Head of caudate nucleus (tissue), 42 donors: ENCODE measurements at places on chromosomes 2 and 18.

DNA sequence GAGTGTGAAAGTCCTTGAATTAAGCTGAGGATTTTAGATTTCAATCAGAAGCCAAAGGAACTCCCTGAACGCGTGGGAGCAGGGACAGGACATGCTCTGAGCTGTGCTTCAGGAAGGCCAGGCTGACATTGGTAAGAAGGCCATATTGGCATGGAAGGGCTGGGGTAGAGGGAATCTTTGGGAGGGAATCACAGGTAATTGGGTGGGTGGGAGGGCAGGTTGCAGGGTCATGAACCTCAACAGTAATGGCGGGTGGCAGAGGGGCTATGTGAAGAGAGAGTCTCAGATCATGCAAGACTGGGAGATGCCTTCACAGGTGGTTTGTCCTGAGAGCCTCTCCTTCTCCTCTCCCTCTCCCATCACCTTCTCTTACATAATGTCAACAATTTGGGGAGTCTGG, 18.6 kb upstream of the CELF4 start:
- DNase-seq = no peak

GRCh38 chr2:30530346-30530745, 83.3 kb downstream of the LCLAT1 start:
- no peak for DNase-seq

- DNase-seq = no peak
Observed at GRCh38 chr18:22829781-22830180, 103.3 kb upstream of the RBBP8 start.

GRCh38 chr2:179691235-179691634, 170.2 kb downstream of the ZNF385B start:
- DNase-seq = no peak
